Fibroblast of the conjunctiva (primary cell): ENCODE measurements at places on chromosomes 3 and 15.

DNA sequence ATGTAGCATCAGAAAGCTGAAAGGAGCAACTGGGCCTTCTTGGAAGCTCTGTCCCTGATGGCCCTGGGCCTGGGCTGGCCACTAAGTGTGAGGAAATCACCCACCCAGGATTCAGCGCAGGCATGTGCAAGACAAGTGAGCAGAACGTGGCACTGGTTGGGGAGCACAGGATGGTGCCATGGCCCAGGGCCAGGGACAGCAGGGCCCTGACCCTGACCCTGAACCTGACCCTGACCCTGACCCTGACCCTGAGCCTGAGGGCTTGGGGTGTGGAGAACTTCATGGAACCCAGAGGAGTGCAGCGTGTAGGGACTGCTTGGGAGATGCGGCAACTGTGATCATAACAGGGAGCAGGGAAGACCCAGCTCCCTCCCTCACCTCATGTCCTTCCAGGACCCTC lies 5.9 kb upstream of the ALDH1L1 start:
- DNase-seq, result no peak

GRCh38 chr15:75346796-75347221 lies at the start of gene NEIL1:
Gene NEIL1 (plus strand): TSS chr15:75347039. CDS start chr15:75348906, 1,867 bp downstream.
- no peak for DNase-seq

- no peak for DNase-seq
Measured at GRCh38 chr15:62841269-62841628, 201.3 kb upstream of the TPM1 start.

GRCh38 chr15:90761629-90762028 lies 44.5 kb downstream of the BLM start:
- no peak for DNase-seq

DNA sequence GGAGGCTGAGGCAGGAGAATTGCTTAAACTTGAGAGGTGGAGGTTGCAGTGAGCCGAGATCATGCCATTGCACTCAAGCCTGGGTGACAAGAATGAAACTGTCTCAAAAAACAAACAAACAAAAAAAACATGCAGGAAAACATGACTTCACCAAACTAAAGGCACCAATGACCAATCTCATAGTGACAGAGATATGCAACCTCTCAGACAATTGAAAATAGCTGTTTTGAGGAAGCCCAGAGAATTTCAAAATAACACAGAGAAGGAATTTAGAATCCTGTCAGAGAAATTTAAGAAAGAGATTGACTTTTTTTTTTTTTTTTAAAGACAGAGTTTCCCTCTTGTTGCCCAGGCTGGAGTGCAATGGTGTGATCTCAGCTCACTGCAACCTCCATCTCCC lies 26.1 kb downstream of the NCBP2 start:
- DNase-seq, result no peak

- DNase-seq, result no peak
Measured at GRCh38 chr3:9779721-9780457, 10.1 kb upstream of the CAMK1 start.

- no peak for DNase-seq
Measured at GRCh38 chr3:86547692-86548091, 443.3 kb downstream of the VGLL3 start.

DNA sequence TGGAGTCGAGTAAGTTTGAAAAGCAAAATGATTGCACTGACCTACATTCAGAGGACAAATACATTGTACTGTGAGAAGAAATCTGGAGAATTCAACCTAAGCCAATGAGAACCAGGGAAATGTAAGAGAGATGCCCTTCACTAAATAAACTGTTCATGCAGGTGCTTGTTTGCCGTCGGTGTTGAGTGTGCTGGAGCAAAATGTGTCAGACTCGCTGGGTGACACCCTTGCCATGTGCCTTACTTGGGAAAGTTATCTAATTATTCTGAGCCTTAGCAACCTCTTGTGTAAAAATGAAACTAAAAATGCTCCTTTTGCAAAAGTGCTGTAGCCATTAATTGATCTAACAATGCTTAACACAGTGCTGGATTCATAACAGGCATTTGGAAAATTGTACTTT lies 140.4 kb downstream of the GABRB3 start:
- no peak for DNase-seq

GRCh38 chr3:25036633-25037032 lies 391.4 kb upstream of the RARB start:
- no peak for DNase-seq

DNA sequence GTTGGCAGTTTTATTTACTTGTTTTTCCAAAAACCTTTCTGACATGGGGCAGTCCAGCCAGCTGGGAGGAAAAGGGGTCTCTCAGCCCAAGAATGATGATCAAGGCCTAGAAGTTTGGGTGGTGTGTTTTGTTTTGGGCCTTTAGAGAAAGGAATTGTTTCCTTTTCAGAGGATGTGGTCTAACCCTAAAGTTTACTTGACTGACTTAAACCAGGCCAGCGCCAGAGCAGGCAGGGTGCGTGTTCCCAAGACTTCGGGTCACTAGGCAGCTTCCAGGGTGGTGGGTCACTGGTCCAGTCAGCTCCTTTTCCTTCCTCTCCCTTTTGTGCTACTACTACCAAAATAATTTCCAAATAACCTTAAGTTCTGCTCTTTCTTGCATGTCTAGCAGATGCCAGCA lies 4.9 kb downstream of the FLNB start:
- DNase-seq, result no peak

DNA sequence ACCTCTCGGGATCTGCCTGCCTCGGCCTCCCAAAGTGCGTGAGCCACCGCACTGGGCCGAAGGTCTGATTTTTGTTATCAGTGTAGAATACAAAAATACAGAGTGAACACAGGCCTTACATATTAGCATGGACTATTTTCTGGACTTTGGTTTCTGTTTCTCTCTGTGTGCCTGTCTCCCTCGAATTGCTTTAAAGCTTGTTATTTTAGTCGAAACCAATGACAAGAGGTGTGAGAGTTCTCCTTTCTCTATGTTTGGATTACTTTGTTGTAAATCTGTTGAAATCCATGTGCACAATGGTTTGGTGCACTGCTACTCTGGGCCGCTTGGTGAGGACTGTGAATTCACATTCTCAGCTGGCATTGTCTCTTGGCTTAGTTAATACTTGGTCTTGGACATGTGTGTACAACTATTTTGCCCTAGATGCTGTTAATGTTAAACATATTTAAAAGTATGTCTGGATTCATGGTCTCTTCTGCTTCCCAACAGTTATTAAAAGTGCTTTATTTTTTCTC lies 23.9 kb downstream of the MED12L start:
- no peak for DNase-seq

GRCh38 chr3:133989936-133990702 lies 39.6 kb downstream of the SLCO2A1 start:
- no peak for DNase-seq

DNA sequence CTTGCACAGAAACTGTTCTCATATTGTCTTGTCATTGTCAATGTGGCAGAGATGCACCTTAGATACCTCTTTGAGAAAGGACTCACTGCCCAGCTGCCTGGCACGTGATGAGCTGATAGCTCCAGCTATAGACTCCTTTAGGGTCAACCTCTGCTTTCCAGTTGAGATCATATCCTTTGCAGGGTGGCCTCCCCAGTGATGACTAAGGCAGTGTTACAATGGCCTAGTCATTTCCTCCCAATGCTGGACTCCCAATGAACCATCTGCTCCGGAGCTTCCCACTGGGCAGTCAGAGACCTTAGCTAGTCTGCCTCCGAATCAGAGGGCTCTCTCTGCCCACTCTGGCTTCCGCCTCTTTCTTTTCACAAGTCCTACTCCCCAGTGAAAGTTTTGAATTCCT lies 79.5 kb downstream of the CHRD start:
- no peak for DNase-seq

DNA sequence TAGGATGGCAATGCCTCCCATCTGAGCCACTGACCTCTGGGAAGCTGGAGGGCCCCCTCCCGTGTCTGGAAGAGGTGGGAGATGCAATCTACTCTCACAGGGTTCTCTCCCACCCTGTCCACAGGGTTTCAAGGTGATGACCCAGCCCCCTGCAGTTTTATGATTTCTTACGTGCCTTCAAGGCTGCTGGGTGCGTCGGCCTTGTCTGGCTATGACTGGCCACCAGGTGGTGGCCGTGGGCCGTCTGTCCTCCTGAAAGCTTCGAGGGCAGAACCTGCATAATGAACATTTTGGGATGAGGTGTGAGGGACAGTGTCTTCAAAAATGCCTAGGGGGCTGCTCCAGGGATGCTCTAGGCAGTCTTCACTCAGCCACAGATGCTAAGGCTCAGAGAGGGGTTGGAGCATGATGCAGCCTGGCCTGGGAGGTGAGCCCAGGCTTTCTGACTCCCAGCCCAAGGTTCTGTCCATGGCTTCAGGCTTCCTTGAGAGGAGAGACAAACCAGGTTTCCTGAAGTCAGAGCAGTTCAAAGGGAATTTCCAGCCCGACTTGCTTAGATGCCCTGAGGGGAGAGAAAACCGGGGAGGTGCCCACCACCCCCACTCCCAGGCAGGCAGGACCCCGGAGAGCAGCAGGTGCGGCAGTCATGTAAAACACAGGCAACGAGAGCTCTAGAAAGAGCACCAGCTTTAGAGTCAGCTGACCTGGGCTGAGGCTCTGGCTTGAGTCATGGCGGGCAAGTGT lies 18.7 kb downstream of the ISG20 start:
- DNase-seq, result no peak

DNA sequence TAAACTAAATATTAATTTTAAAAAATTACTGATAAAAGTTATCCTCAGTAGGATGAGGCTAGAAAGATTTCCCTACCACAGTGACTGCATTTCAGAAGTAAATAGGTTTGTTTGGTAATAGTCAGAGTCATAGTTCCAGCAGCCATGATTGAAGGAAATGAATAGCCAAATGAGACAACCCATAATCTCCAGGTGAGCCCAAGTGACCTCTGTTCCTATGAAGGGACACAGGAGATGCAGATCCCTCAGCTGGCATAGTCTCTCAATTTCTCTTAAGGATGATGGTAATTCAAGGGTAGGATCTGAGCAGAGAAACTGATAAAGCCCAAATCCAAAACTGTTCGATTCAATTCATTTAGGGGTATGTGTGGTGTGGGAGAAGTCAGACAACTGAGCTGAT lies 461.8 kb downstream of the RAP2B start:
- DNase-seq, result no peak

- DNase-seq, result peak; percentile 16
Measured at GRCh38 chr3:126932188-126932931, 50.6 kb upstream of the PLXNA1 start.

DNA sequence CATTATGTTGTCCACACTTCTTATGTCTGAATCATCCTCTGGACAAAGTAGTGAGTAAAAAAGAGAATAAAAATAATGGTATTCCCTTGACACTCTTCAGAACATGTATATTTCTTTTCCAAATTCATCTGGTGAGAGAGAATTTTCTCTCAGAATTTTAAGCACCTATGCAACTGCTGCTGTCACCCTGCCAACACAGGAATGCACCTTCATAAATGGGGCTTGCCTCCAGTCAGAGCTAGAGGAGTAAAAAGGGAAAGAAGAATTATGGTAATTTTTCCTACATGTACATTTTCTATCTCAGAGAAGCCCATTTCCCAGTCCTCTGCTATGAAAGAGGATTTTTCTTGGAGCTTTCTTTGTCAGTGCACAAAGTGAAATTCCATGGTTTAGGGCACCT lies 92.2 kb upstream of the ALCAM start:
- DNase-seq, result no peak

- peak; percentile 60 for DNase-seq
Measured at GRCh38 chr15:66774001-66774814, 72.2 kb downstream of the SMAD6 start.

- DNase-seq, result no peak
Measured at GRCh38 chr3:192980632-192981031, 63.0 kb upstream of the MB21D2 start.

DNA sequence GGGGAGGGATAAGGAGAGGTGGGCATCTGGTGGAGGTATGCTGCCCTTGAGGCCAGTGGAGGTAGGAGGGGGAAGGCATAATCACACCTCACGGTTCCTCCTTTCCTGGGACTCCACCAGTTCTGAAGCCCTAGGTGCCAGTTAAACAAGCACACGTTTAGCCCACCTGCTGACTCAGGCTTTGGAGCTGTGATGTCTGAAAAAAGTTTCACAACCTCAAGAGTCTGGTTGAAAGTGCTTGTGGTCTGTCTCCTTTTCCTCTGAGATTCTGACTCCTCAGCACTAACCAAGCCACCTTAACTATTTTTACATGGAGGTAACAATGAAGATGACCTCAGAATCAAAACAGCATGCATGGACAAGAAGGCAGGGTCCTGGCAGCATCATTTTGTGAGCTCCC lies 23.0 kb downstream of the HPS3 start:
- no peak for DNase-seq

- DNase-seq, result peak; percentile 44
Measured at GRCh38 chr3:33061782-33062181, 35.2 kb downstream of the GLB1 start.

- no peak for DNase-seq
Measured at GRCh38 chr15:46126581-46126980, 491.8 kb downstream of the SQOR start.

GRCh38 chr15:57283774-57284503 lies 92.4 kb upstream of the CGNL1 start:
- no peak for DNase-seq

GRCh38 chr15:60576044-60576443 lies 97.1 kb upstream of the ICE2 start:
- no peak for DNase-seq

DNA sequence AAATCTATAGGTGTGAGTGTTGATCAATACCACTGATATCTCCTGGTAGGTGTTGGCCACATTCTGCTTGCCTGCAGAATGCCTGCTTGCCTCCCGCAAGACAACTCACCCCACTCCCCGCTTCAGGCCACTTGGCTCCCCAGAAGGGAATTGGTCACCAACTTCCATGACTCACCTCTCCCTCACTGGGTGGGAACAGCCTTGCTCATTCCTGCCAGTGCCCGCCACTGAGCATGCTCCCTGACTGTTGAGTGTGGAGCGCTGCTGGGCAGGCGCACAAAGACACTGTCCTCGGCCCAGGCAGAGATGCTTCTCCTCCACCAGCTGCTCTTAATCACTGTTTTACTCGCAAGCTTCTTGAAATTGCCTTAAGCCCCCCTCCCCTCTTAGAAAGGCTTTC lies 57.3 kb upstream of the PPP2R3A start:
- DNase-seq, result no peak

DNA sequence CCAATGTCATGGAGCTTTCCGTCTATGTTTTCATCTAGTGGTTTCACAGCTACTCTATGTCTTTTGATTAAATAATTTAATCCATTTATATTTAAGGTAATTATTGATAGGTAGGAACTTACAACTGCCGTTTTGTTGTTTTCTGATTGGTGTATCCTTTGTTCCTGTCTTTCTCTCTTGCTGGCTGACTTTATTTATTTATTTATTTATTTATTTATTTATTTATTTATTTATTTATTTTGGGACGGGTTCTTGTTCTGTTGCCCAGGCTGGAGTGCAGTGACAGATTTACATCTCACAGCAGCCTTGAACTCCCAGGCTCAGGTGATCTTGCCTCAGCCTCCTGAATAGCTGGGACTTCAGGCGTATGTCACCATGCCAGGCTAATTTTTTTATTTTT lies 299.2 kb upstream of the COL8A1 start:
- no peak for DNase-seq
